ENCODE measurements at places on chromosomes 1 and 21. TPM values are rescaled to one million over a fixed set of nuclear protein-coding genes. Genes with fewer than 3 reads are reported as not detected.

GRCh38 chr1:100215101-100215500 lies 34.5 kb downstream of the DBT start:
- H3K4me3 ChIP-seq, result no peak overlapping the region
- no peaks in the 10 kb centered on the region for H3K27me3 ChIP-seq
- no peaks in the 10 kb centered on the region for H3K4me1 ChIP-seq
- no peak overlapping the region for H3K27ac ChIP-seq
- peaks cover 9% of the 10 kb centered on the region for H3K36me3 ChIP-seq

- peak overlapping the region; percentile 73 for H3K27ac ChIP-seq
- peaks cover 35% of the 10 kb centered on the region for H3K4me1 ChIP-seq
- DNase-seq, result peak; percentile 91
- H3K36me3 ChIP-seq, result no peaks in the 10 kb centered on the region
- no peaks in the 10 kb centered on the region for H3K27me3 ChIP-seq
Measured at GRCh38 chr1:162690672-162691434, 58.6 kb downstream of the DDR2 start.

KHDRBS1 gene
- 126 TPM for total RNA-seq

- no peaks in the 10 kb centered on the region for H3K36me3 ChIP-seq
- H3K4me3 ChIP-seq, result no peak overlapping the region
- H3K4me1 ChIP-seq, result peaks cover 29% of the 10 kb centered on the region
- DNase-seq, result peak; percentile 43
- H3K27me3 ChIP-seq, result no peaks in the 10 kb centered on the region
Measured at GRCh38 chr1:77533660-77534305, 148.7 kb downstream of the ZZZ3 start.

DNA sequence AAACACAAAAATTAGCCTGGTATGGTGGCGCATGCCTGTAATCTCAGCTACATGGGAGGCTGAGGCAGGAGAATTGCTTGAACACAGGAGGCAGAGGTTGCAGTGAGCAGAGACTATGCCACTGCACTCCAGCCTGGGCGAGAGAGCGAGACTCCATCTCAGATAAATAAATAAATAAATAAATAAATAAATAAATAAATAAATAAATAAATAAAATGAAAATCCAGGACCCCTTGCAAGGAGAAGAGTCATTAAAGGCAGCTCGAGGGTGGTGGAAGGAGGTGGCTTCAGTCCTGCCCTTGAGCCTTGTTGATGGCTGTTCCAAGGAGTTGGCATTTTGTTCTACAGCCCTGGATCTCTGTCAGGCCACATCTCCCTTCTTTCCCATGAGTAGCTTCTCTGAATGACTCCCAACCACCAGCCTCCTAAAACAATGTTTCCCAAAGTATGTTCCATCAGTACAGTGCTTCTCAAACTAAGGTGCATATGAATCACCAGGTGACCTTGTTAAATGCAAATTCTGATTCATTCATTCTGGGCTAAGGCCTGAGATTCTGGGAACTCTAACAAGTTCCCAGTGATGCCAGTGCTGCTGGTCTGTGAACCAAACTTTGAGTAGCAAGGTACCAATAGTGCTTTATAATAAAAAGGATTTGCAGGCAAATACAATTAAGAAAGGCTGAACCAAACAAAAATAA lies 99.0 kb downstream of the KCNN3 start:
- H3K27ac ChIP-seq, result no peak overlapping the region
- peaks cover 13% of the 10 kb centered on the region for H3K27me3 ChIP-seq
- H3K36me3 ChIP-seq, result no peaks in the 10 kb centered on the region
- no peak overlapping the region for H3K4me3 ChIP-seq

TEX38 gene
- total RNA-seq, result not detected

DNA sequence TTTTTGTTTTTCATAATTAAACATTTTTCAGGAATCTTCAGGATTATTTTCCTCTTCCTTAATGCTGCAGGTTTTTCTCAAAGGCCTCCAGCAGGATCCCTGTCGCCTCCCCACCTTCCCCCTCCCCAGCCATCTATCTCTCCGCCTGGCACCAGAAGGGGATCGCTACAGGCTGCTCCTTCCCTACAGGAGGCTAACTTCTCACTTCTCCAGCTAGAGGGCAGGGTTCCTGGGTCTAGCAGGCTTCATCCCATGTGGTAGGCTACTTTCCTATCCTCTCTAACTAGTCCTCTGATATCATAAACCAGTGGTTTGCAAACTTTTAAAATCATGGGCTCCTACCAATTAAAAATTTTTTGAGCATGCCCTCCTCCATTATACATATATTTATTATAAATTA lies 104.1 kb downstream of the KCNN3 start:
- H3K27me3 ChIP-seq, result peaks cover 12% of the 10 kb centered on the region
- H3K36me3 ChIP-seq, result no peaks in the 10 kb centered on the region
- DNase-seq, result no peak
- H3K4me3 ChIP-seq, result no peak overlapping the region
- H3K4me1 ChIP-seq, result peaks cover 7% of the 10 kb centered on the region

- peak; percentile 16 for DNase-seq
- peaks cover 9% of the 10 kb centered on the region for H3K27me3 ChIP-seq
- H3K4me3 ChIP-seq, result no peak overlapping the region
- no peak overlapping the region for H3K27ac ChIP-seq
- no peaks in the 10 kb centered on the region for H3K36me3 ChIP-seq
- peaks cover 9% of the 10 kb centered on the region for H3K4me1 ChIP-seq
Measured at GRCh38 chr1:243974451-243975292, 76.4 kb upstream of the ZBTB18 start.

- H3K27ac ChIP-seq, result no peak overlapping the region
- H3K36me3 ChIP-seq, result no peaks in the 10 kb centered on the region
- DNase-seq, result no peak
- H3K4me3 ChIP-seq, result no peak overlapping the region
- no peaks in the 10 kb centered on the region for H3K27me3 ChIP-seq
Measured at GRCh38 chr1:245614476-245614875, 459.7 kb downstream of the KIF26B start.

ARHGEF10L gene
- total RNA-seq, result 14.2 TPM

DNA sequence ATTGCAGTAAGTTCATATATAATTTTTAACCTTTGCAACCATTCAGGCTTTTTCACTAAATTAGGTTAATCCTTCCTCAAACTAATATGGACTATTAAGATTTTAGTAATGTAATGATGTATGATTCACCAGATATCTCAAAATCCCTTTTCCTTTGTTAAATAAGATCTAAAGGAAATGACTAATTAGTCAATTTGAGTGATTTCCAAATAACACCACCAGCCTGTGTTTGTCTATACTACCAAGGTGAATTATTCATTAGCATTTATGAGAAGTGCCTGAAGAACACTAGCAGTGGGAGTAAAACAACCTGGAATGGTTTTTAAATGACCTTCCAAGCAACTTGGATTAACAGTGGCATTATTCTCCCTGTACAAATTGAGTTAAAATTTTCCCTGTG lies 670.6 kb upstream of the PKN2 start:
- no peaks in the 10 kb centered on the region for H3K36me3 ChIP-seq
- peaks cover 2% of the 10 kb centered on the region for H3K27me3 ChIP-seq
- H3K4me3 ChIP-seq, result no peak overlapping the region
- peak; percentile 8 for DNase-seq

UBASH3A gene
- not detected for total RNA-seq

DNA sequence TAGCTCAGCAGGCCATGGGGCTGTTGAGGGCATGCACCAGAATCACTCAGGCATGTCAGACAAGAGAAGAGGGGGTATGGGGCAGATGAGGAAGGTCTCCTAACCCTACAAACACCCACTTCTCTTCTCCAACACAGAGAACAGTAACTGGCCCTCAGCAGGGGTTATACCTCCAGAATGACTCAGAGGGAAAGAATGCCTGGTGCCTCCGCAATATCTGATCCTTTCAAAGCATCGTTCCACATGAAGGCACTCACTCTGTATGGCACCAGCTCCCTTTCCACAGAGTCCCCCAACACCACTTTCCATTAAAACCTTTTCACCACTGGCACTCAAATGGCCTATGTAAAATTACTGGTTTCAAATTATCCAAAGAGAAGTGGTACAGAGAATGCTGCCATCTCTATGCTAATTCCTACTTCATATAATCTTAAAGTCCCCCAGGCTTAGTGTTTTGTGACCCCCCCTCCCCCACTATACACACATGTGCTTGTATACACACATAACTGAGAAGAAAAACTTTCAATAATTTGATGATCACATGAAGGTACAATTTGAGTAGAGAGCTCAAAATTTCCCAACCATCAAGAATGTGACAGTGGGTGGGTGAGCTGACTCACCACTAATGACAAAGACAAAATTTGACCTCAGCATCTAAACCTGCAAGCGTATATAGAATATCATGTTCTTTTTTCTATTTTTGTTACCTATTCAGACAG lies 91.5 kb downstream of the SIPA1L2 start:
- H3K36me3 ChIP-seq, result no peaks in the 10 kb centered on the region
- H3K27ac ChIP-seq, result peak overlapping the region; percentile 64
- peak; percentile 75 for DNase-seq
- no peaks in the 10 kb centered on the region for H3K27me3 ChIP-seq

GRCh38 chr1:237911911-237912310 lies 21.2 kb upstream of the ZP4 start:
- peak; percentile 39 for DNase-seq
- H3K27ac ChIP-seq, result no peak overlapping the region
- H3K4me3 ChIP-seq, result no peak overlapping the region
- H3K36me3 ChIP-seq, result no peaks in the 10 kb centered on the region
- H3K4me1 ChIP-seq, result no peaks in the 10 kb centered on the region

- peak; percentile 89 for DNase-seq
- H3K4me3 ChIP-seq, result peak overlapping the region; percentile 14
- peak overlapping the region; percentile 65 for H3K27ac ChIP-seq
Measured at GRCh38 chr1:215114154-215114933, 31.8 kb downstream of the KCNK2 start.

DNA sequence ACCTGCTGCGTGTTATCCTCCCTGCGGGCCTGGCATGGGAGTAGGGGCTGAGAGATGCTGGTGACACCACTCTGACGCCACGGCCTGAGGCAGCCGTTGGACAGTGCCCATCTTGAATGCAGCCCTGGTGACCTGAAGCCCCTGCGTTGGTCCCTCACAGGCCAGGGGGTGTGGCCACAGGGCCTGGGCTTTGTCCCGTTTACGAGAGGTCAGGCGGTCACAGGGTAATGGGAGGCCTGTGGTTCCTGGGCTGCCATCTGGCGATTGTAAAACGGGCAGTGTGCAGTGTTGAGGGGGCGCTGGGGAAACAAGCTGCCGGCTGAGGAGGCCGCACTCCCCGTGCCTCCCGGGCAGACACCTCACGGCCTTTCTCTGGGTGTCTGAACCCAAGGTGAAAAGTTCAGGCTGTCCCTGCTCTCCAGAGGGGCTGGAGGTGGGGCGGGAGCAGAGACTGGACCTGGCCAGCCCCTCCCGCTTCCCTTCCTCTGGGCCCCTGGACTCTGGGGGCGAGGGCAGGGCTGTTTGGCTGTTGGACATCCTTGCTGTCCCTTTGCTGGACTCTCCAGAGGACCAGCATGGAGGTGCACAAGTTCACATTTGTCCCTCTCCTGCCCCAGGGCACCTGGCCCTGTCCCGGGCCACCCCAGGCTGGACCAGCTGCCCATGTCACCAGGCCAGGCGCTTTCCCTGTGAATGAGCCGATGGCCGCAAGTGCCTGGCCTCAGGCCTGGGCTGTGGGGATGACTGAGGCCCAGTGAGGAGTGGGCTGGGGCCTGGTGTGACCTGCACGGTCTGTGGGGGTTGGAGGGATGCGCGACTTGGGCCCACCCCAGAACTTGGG lies 42.4 kb downstream of the SKI start:
- peak overlapping the region; percentile 10 for H3K4me3 ChIP-seq
- H3K27ac ChIP-seq, result no peak overlapping the region
- no peak for DNase-seq
- H3K27me3 ChIP-seq, result no peaks in the 10 kb centered on the region

DNA sequence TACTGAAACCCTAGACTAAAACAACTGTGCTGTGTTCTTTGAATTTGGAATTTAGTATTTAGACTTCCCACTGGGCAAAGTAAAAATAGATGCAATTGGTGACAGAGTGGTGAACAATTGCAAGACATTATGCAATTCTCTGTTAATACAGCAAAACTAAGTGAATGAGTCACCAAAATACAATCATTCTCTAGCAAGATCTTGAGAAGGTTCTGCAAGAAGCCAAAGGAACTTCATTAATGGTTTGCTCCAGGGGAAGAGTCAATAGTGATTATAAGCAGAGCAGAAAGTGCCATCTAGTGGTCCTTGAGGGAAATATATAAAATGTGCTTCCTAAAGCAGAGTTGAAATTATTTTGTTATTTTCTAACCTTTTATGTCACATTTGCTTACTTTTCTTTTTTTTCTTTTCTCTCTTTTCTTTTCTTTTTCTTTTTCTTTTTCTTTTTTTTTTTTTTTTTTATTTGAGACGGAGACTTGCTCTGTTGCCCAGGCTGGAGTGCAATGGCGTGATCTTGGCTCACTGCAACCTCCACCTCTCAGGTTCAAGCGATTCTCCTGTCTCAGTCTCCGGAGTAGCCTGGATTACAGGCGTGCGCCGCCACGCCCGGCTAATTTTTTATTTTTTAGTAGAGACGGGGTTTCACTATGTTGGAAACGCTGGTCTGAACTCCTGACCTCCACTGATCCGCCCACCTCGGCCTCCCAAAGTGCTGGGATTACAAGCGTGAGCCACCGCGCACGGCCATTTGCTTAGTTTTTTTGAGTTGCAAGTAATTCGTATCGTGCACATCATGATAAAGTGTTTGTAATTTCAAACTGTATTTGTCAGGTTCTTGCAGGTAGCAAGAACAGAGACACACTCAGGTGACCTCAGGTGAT lies 99.2 kb downstream of the CTH start:
- DNase-seq, result peak; percentile 87
- H3K27me3 ChIP-seq, result peaks cover 2% of the 10 kb centered on the region
- no peaks in the 10 kb centered on the region for H3K4me1 ChIP-seq

DNA sequence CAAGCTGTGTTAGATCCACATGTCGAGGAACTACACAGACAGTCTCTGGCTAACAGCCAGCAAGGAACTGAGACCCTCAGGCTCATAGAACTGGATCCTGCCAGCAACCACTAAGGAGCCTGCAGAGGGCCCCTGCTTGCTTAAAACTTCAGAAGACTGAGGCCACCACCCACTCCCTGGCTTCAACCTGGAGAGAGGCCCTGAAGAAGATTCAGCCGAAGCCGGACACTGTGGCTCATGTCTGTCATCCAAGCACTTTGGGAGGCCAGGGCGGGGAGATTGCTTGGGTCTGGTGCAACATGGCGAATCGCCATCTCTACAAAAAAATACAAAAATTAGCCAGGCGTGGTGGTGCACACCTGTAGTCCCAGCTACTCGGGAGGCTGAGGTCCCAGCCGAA lies 92.6 kb upstream of the TMPRSS2 start:
- no peak overlapping the region for H3K27ac ChIP-seq
- peaks cover 2% of the 10 kb centered on the region for H3K27me3 ChIP-seq
- H3K4me1 ChIP-seq, result no peaks in the 10 kb centered on the region

GRCh38 chr1:204836856-204837255 lies 33.8 kb upstream of the NFASC start:
- H3K27me3 ChIP-seq, result peaks cover 3% of the 10 kb centered on the region
- no peak overlapping the region for H3K4me3 ChIP-seq
- DNase-seq, result peak; percentile 40
- H3K27ac ChIP-seq, result no peak overlapping the region
- H3K36me3 ChIP-seq, result no peaks in the 10 kb centered on the region
- H3K4me1 ChIP-seq, result peaks cover 10% of the 10 kb centered on the region

FOXO6 gene
- total RNA-seq, result 1.2 TPM

DNA sequence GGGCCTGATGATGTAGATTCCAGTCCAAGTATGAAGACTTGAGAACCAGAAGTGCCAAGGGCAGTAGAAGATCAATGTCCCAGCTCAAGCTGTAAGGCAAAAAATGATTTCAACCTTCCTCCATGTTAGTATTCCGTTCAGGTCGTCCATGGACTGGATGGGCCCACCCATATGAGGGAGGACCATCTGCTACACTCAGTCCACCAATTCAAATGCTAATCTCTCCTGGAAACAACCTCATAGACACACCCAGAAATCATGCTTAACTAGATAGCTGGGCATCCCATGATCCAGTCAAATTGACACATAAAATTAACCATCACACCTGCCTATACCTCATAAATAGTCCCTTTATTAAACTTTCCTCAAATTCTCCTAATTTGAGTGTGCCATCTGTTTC lies 73.3 kb upstream of the NFASC start:
- H3K4me1 ChIP-seq, result no peaks in the 10 kb centered on the region
- peaks cover 12% of the 10 kb centered on the region for H3K27me3 ChIP-seq
- H3K36me3 ChIP-seq, result no peaks in the 10 kb centered on the region
- no peak for DNase-seq

USH2A gene
- 0.02 TPM for total RNA-seq
